Nucleus accumbens (tissue), 56 donors: ENCODE measurements at places on chromosomes 6 and 20.

- no peak for DNase-seq
Observed at GRCh38 chr20:17480696-17481095, 50.5 kb downstream of the BFSP1 start.

DNA sequence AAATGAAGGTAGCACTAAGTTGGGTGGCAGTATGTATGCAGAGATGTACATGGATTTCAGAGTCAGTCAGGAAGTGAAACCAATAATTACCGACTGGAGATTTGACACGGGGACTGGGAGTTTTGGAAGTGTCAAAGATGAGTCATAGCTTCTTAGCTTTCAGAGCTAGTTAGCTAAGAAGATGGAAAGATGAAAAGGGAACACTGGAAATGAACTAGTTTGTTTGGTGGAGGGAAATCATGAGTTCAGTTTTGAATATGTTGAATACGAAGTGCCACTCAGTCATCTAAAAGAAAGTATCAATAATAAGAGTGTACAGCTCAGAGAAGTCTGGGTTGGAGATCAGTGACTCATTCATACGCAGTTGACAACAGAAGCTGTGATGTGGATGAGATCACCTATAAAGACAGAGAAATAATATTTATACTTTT, 7.5 kb downstream of the ESF1 start:
- DNase-seq: no peak

- no peak for DNase-seq
Observed at GRCh38 chr6:168838037-168838399, 397.0 kb downstream of the SMOC2 start.

- no peak for DNase-seq
Observed at GRCh38 chr6:167698540-167698939, 128.2 kb upstream of the AFDN start.

DNA sequence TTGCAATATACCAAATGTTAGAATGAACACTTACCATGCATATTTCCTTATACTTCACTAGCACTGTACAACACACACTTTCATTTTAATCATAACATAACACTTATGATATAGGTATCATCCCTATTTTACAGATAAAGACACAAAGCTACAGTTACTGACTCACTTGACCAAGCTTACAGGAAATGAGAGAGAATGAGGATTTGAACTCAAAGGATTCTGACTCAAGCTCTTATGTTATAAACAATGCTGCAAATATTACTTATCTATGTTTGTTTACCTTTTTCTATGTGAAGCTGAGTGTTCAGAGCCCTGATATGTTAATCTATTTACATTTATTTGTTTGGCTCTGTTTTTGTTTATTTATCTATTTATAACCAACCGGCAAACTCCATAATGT, 245.4 kb downstream of the PTPRK start:
- no peak for DNase-seq

DNA sequence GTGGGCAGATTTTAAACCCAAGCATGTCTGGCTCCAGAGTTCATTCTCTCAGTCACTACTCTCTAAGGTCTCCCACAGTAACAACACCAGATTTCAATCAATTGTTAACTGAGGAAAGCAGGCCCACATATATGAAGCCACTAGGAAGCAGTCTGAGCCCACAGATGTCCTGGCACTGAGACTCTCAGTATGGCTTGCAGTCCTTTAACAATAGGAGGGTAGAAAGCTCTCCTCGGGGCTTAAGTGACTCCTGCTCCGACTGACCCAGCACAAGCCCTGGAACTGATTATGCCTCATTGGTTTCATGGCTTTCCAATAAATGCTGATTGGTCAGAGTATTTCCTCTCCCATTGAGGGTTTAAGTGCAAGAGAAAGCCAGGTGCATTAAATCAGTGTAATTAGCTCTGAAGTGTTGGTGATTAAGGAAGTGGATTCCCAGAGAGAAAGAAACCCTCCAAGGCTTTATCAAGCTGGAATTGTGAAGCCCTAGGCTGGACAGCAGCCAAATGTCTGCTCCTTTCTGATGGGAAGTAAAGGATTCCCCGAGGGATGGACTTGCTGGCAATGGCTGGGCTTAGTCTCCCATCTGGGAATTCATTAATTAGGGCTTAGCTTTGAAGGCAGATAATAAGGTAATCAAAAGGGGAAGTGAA, 76.6 kb upstream of the PROKR2 start:
- no peak for DNase-seq

GRCh38 chr6:109262261-109262660, 120.0 kb downstream of the CD164 start:
- no peak for DNase-seq

DNA sequence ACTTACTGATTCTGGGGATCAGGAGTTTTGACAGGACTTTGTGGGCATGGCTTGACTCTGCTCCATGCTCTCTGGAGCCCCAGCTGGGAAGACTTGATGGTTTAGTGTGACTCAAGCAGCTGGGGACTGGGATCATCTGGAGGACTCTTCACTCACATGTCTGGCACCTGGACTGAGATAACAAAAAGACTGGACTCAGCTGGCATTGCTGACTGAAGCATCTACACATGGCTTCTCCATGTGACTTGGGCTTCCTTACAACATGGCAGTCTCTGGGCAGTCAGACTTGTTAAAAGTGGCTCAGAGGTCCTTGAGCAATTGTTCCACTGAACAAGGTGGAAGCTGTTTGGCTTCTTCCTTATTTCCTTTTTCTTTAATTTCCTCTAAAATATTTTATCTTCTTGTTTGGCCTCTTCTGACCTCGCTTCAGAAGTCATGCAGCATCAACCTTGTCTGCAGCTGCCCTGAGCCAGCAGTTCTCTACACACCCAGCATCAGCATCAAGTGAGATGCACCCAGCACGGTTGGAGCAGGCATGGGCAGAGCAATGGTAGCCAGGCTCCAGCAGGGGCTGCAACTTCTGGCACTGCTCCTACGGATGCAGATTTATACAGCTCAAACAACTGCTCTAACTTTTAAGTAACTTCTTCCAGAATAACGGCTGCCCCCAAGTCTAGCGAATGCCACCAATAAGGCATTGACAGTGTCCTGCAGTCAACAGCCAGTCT, 5.6 kb upstream of the HM13 start:
- DNase-seq: no peak

- DNase-seq: no peak
Observed at GRCh38 chr6:34867484-34867883, 20.4 kb downstream of the TAF11 start.

DNA sequence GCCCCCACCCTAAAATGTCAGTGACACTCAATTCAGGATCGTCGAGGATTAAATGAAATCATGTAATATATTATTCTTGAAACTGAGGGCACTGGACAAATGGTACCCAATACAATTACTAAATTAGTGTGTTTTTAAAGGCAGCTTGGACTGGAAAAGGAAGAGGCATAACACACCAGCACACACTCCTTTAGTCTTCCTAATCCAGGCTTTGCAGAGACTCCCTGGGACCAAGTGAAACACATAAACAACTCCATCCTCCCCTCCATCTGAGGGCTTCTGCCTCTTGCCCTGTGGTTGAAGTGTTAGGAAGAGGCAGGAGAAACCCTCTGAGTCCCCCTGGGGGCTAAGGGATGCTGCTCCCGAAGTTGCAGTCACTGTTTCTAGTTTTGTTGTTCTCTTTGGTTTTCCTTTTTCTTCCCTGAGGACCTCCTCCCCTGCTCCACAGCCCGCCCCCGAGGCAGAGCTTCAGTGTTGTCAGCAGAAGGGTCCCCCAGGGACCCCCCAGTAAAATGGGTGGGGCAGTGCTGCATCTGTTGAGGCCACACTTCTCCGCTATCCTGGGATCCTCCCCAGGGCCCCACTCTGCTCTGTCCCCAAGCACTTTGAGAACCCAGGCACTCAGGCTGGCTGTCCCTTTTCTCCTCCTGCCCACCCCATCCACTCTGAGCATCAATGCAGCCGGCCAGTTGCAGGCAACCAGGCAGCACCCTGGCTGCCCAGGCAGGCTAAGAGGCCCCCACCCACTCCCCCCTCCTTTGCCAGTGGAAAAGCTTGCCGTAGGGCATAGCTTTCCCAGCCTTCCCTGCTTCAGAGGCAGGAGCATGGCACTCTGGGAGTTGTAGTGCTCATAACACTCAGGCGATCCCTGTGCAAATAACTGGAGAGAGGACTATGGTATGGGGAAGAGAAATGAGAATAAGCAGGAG, 5.9 kb downstream of the TMEM63B start:
- DNase-seq: peak; percentile 60

DNA sequence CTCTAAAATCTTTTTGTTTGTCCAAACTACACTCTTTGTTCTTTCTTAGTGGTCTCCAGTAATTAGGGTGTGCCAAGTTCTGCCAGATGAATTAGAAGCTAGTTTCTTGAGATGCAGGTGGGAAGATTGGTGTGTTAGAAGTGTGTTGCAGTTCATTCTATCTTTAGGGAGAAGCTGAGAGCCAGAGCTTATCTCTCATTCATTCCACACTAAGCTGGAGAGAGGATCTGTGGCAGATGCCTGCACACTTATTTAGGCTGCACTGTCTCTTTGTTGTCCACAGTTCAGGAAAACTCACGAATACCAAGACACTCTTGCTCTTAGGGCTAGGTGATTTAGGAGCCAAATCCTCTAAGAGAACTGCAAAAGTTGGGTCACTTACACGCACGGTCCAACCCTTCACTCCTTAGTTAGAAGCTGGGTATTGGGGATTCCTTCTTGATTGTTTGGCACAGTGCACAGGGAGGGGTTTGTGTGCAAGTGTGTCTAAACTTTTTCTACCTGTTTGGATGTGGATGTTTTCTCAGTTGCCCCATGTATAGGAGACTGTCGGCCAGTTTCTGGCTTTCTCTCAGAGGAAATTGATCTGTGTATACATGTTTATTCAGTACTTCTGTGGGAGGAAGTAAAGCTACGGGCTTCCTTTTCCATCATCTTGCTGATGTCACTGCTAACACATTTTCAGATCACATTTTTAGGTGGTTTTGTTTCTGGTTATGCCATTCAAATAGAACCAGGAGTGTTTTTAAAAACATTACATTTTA, 49.5 kb downstream of the SMAP1 start:
- DNase-seq: no peak

DNA sequence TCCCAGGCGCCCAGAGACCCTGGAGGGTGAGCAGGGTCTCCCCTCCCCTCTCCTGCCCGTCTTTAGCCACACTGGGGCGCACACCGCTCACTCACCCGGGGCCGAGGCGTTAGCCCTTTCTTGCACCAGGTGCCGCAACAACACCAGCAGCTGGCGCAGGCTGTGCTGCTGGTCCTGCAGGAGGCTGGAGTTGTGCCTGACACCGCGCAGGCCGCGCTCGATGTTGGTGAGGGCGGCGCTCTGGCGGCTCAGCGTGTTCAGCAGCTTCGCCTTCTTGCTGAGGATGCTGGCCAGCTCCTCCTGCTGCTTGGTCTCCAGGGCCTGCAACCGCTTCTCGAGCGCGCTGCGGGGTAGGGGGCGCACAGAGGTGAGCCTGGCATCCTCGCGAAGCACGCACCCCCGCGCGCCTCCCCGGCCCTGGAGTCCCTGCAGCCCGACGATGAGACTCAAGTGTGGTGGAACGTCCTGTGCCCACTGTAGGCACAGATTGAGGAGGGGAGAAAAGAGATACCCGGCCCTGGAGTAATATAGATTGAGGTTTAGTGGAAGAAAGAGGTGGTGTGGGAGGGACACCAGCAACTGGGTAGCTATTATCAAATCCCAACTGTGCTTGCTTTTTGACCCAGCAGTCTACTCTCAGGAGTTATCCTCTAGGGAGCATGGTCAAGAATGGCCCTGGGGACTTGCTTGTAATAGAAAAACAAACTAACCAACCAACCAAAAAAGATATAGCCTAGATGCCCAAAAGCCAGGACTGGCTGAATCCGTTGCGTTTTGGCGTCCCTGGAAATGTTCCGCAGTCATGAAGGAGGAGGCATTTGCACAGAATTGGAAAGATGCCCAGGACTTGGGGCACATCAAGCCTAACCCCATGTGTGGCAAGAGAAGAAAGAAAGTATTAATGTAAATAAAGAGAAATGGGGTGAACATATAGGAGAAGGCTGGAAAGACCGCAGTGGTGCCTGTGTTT, 30.9 kb downstream of the ANGPT4 start:
- DNase-seq: no peak

DNA sequence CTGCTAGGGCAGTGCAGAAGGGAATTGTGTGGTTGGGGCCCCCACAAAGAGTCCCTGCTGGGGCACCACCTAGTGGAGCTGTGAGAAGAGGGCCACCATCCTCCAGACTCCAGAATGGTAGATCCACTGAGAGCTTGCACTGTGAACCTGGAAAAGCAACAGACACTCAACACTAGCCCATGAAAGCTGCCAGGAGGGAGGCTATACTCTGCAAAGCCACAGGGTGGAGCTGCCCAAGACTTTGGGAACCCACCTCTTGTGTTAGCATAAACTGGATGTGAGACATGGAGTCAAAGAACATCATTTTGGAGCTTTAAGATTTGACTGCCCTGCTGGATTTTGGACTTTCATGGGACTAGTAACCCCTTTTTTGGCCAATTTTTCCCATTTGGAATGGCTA, 328.4 kb upstream of the KHDRBS2 start:
- no peak for DNase-seq

DNA sequence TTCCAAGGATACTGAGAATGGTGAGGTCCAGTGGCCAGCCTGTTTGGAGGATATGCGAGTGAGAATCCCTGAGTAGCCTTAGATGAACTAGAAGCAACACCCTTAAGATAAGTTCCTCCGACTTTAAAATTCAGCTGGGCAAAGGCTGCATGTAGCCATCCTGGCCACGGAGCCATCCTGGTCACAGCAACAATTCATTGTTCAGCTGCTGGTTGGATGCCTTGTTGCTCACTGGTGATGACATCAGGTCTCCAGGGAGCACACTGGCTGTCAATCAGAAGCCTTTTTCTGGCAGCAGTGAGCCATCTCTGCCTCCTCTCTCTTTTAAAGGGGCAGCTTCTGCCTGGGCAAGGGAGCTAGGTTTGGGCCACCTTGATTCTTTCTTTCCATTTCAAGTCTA, 22.4 kb upstream of the RIMS4 start:
- peak; percentile 6 for DNase-seq

- DNase-seq: no peak
Observed at GRCh38 chr6:28597924-28598722, 72.4 kb downstream of the GPX5 start.

GRCh38 chr6:43869079-43869710, 99.2 kb downstream of the VEGFA start:
- DNase-seq: no peak

- DNase-seq: peak; percentile 76
Observed at GRCh38 chr6:27772261-27773001, 139.8 kb downstream of the OR2B2 start.

GRCh38 chr20:52953020-52953419, 19.1 kb upstream of the TSHZ2 start:
- no peak for DNase-seq

- DNase-seq: peak; percentile 39
Observed at GRCh38 chr20:10314198-10314597, 95.6 kb downstream of the SNAP25 start.

- DNase-seq: no peak
Observed at GRCh38 chr6:132289756-132290155, 111.5 kb downstream of the MOXD1 start.

GRCh38 chr20:50595433-50595895, 85.3 kb downstream of the PTPN1 start:
- DNase-seq: no peak
